Frontal cortex (tissue), 4 donors: ENCODE measurements at places on chromosomes 12 and 14. TPM values are rescaled to one million over a fixed set of nuclear protein-coding genes. Genes with fewer than 3 reads are reported as not detected.

Gene FBXO21
- 158 TPM for total RNA-seq

Gene CCNB1IP1
- total RNA-seq = 86.0 TPM

Gene ANKRD33
- not detected for total RNA-seq

Gene BEGAIN
- total RNA-seq = 8.6 TPM

Gene RNASE3
- not detected for total RNA-seq

Gene RILPL2
- 0.41 TPM for total RNA-seq

Gene C14orf132
- total RNA-seq = 32.6 TPM

Gene MRPL42
- total RNA-seq = 91.7 TPM

Gene MAP3K9
- 11.4 TPM for total RNA-seq

Gene NCOR2
- total RNA-seq = 7.3 TPM

Gene TSPAN11
- 2.9 TPM for total RNA-seq

DNA sequence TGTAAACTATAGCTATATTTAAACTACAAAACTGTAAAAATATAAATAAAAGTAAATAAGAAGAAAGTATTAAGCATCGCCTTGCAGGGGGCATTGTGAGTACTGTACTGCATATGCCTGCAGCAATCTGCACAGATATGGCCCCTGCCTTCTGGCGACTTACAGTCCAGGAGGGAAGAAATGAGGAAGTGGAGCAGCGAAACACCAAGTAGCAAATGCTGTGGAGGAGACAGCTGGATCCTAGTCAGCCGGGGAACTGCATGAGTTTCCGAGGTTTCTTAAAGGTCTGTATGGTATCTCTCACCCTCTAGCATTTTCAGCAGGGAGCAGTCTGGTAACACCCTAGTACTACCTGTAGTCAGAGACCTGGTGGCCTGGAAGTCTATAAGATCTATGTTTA lies 256.9 kb downstream of the CACNA1C start:
- no peak for DNase-seq

DNA sequence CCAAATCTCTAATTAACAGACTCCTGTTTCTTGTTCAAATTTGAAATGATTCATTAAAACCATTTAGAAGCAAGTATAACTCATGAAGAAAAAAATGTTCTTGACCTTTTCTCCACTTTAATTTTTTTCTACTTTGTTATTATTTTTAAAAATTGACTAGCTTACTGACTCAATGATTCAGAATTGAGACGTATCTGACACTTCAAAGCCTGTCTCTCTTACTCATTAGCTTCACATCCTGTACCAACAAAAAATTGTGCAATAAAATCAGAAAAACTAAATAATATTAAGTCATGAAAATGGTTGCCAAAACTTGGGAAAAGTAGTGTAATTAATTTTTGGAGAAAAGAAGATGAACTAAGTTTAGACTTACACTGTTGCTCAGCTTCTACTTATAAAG lies 331.2 kb downstream of the SLC16A7 start:
- DNase-seq = no peak

- no peak for DNase-seq
Measured at GRCh38 chr14:74800780-74801179, 37.7 kb downstream of the YLPM1 start.

DNA sequence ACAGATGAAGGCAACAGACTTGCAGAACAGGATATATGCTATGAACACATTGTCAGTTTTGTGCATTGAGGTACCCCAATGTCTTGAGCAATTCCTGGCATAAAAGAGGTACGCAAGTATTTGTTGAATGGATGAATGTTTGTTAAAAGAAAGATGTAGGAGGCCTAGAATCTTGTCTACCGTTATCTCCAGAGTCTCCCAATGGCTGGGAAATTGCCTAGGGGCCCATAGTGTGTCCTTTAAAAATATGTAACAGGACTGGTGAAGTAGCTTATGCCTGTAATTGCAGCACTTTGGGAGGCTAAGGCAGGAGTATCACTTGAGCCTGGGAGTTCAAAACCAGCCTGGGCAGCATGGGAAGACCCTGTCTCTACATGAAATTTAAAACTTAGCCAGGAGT lies 20.4 kb upstream of the SPTSSA start:
- DNase-seq = no peak

GRCh38 chr12:694734-695503 lies 31.7 kb upstream of the NINJ2 start:
- DNase-seq = no peak

DNA sequence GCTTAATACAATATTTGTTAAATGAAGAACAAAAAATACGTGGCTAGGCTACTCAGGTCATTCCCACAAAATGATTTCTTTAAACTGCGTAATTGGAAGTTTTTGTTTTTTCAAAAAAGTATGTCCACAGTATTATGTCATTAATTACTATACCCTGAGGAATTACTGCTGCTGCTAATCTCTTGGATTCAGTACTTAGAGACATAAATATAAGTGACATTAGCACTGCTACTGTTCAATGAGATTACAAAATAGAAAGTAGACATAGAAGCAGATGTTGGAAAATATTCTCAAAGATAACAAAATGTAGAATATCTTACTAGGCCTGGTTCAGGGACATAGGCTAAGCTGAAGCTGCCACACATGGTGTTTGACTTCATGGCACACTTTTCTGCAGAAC lies 36.3 kb downstream of the HMGA2 start:
- DNase-seq = no peak

DNA sequence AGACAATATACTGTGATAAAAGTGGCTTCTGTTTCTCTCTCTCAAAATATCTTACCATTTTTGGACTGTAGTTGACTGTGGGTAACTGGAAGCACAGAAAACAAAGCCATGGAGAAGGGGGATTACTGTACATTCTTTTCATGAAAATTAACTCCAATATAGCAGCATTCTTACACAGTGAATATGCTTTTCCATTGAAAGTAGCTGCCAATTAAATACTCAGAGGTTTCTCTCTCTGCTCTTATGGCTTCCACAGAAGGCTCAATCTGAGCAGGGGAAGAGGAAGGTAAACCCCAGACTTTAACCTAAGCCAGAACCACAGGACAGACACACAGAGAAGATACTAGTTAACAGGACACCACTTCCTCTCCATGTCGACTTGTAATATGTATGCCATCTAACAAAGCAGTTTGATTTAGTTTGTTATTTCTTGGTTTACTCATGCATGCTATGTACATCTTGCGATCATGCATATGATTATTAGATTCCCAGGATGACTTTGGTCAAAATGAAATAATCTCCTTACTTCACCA lies 150.2 kb downstream of the SSPN start:
- no peak for DNase-seq

- DNase-seq = no peak
Measured at GRCh38 chr12:58563621-58564020, 356.7 kb downstream of the LRIG3 start.

DNA sequence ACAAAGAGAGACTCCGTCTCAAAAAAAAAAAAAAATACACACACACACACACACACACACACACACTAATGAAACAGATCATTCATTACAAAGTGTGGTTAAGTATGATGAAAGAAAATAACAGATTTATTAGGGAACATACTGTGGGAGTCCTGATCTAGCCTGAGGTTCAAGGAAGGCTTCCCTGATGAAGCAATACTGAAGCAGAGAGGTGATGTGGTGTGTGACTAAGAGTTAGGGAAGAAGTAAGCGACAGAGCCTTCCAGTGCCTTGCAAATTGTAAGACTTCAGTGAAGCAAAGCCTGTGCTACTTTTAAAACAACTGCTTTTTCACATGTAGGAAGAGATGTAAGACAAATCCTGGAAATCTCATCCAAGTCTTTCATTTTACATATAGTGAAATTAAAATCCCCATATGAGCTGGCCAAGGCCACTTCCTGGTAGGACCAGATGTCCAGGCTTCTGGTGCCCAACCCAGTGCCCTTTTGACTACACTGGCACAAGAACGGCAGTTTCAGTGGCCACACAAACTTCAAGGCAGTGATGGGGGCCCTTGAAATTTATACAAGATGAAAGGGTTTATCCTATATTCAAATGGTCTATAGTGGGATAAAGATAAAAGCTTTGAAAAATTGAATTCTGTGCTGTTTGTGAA lies 86.2 kb downstream of the STON2 start:
- no peak for DNase-seq

DNA sequence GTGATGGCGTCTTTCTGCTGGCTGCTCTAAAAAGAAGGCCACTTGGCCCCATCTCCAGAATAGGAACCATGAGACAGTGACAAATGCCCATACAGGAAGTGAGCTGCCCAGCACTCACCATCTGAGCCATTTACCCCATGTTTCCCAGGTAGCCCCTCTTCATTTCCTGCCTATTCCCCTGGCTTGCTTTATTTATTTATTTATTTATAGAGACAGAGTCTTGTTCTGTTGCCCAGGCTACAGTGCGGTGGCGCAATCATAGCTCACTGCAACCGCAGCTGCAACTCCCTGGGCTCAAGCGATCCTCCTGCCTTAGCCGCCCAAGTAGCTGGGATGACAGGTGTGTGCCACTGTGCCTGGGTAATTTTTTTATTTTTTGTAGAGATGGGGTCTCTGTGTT lies 71.2 kb downstream of the RIN3 start:
- no peak for DNase-seq

- DNase-seq = no peak
Measured at GRCh38 chr12:51536159-51536558, 54.9 kb upstream of the SCN8A start.

DNA sequence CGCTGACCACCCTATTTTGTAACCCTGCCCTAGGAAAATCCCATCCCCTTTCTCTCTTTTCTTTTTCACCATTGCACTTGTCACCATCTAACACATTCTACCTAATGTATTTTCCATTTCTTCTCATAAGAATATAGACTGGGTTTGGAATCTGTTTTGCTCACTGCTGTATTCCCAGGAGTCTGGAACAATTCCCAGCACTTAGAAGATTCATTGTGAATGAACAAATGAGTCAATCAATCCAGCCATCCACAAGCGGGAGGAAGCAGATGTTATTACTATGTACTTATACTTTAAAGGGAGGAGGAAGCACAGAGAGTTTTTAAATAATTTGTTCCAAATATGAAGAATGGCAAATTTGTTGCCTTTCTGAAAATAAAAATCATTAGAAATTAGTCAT lies 142.1 kb downstream of the KIF21A start:
- no peak for DNase-seq

DNA sequence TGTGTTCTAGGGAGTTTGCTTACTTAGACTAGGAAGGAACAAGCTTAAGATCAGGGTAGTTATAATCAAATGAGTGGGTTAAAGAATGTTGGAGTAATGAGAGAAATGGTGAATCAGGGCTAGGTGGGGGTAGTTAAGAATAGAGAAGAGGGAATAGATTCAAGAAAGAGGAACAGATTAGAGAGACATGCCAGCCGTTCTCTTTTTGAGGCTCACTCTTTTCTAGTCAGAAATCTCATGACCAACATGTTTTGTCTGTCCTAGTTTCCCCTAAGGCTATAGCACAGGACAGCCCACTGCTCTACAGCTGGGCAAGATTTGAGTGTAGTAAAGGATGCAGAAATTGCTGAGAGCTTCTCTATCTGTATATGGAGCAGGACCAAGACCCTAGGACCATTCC lies 258.4 kb downstream of the AKAP6 start:
- DNase-seq = no peak

GRCh38 chr12:45246236-45246635 lies 30.3 kb downstream of the ANO6 start:
- DNase-seq = no peak

- DNase-seq = no peak
Measured at GRCh38 chr12:828726-829395, 76.5 kb downstream of the WNK1 start.

DNA sequence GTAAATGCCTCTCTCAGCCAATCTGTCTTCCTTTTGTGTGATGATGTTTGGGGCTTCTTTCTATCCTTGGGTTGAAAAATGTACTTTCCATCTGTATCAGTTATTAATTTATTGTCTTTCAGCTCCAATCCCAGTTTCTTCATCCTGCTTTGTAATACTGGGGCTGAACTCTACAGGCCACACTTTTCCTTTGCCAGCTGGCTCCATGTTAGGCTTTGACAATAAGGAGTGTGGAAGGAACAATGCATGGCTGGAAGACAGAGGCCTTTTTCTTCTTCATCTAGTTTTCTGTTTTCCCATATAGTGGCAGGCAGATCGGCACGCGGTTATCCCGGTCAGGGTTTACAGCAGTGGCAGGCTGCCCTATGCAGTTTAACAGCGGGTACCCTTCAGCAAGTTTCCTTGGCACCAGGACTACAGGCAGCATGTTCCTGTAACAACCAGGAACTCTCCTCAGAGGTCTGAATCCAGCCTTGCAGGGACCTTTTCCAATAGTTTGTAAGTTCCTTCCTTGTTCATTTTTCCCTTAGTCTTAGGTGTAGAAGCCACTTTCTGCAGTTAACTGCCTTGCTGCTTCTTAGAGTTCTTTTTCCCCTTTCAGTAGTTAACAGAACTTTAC lies 38.5 kb upstream of the CRACR2A start:
- no peak for DNase-seq

DNA sequence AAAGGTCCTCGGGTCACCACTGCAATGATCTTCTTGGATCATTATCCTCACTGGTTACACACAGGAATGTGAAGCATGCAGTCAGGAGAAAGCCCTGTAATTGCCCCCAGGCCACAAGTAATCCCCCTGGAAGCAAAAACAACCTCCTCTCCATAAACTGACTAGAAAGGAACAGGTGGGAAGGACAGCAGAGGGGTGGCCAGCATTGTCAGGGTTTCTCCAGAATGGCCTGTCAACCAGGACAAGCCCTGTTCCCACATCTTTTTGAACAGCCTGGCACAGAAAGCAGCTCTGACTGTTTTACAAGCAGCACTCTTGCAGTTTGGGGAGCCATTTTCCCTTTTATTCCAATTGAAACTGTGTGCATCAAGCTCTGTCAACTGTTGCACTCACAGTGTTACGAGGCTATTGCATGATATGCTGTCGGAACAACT lies 36.1 kb downstream of the TMCC3 start:
- DNase-seq = no peak

GRCh38 chr12:70964867-70965510 lies 44.5 kb upstream of the PTPRR start:
- DNase-seq = no peak

DNA sequence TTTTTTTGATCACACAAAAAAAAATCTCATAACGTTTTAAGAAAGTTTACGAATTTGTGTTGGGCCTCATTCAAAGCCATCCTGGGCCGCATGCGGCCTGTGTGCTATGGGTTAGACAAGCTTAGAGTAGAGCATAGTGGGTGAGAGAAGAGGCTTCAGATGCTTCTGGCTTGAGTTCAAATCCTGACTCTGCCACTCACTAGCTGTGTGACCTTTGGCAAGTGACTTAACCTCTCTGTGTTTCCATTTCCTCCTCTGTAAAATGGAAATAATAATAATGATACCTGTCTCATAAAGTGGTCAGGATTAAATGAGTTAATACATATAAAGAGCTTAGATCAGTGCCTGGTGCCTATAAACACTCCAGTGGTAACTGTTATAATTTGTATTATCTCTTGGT lies 6.2 kb downstream of the P2RX4 start:
- DNase-seq = no peak

GRCh38 chr14:29650554-29651269 lies 276.9 kb downstream of the PRKD1 start:
- no peak for DNase-seq

DNA sequence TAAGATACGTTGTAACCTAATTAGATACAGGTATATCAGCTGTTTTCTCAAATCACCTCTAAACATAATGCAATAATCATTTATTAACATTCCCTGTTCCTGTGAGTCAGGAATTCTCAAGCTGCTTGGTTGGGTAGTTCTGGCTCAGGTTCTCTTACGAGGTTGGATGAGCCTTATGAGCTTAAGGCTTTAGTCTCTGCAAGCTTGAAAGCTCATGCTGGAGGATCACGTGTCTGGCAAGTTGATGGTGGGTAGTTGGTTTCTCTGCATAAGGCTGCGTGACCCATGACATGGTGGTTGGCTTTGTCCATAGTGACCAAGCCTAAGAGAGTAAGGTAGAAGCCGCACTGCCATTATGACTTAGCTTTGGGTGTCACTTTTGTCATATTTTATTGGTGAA lies 62.0 kb downstream of the PLEKHA5 start:
- DNase-seq = no peak

- DNase-seq = no peak
Measured at GRCh38 chr14:79809849-79810612, 401.3 kb downstream of the DIO2 start.
